ENCODE measurements at places on chromosomes 3 and 15.
A peak's percentile ranks its signal among the peaks of the same experiment; 100 is the strongest.

- DNase-seq = no peak
These were observed 158.2 kb upstream of the ABI3BP start for GRCh38 chr3:101151286-101151913.

- DNase-seq = no peak
These were observed 640.7 kb downstream of the FHIT start for GRCh38 chr3:60610441-60611112.

- no peak for DNase-seq
These were observed 15.7 kb downstream of the RFT1 start for GRCh38 chr3:53114412-53115074.

GRCh38 chr3:147049821-147050220 lies 356.5 kb downstream of the ZIC4 start:
- no peak for DNase-seq

DNA sequence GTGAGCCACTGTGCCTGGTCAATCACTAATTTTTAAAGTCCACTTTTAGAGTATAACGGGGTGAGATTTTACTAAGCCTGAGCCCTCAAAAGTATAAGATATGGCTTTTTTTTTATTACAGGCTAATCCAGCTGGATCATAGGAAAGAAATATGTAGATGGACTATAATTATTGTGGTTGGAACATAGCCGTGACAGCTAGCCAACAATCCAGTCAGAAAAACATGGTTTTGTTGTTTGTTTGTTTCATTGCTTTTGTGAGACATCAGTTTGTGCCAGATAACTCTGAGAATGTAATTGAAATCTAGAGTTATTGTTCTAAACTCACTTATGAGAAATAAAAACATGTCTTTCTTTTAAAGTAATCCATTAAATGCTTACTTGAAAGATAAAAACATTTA lies 37.3 kb upstream of the ATOSA start:
- DNase-seq = no peak

- no peak for DNase-seq
These were observed 2.6 kb downstream of the MORF4L1 start for GRCh38 chr15:78875107-78875914.

DNA sequence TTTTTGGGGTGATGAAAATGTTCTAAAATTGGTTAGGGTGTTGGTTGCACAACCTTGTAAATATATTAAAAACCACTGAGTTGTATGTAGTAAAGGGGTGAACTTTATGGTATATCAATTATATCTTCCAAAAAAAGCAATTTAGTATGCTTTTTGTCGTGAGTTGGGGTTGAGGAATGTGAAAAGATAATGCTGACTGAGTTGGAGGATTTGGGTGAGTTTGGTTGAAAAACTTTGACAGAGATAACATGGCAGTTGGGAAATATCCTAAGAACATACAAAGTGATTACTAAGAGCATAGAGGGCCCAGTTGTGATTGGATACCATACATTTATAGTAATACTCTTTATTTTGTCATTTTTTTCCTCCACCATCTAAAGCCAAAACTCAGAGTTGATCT lies 33.6 kb downstream of the HMG20A start:
- DNase-seq = no peak

- DNase-seq = no peak
These were observed 104.1 kb downstream of the SERPINI1 start for GRCh38 chr3:167839460-167840134.

- DNase-seq = no peak
These were observed 191.7 kb downstream of the ATP8B4 start for GRCh38 chr15:49927189-49927861.

DNA sequence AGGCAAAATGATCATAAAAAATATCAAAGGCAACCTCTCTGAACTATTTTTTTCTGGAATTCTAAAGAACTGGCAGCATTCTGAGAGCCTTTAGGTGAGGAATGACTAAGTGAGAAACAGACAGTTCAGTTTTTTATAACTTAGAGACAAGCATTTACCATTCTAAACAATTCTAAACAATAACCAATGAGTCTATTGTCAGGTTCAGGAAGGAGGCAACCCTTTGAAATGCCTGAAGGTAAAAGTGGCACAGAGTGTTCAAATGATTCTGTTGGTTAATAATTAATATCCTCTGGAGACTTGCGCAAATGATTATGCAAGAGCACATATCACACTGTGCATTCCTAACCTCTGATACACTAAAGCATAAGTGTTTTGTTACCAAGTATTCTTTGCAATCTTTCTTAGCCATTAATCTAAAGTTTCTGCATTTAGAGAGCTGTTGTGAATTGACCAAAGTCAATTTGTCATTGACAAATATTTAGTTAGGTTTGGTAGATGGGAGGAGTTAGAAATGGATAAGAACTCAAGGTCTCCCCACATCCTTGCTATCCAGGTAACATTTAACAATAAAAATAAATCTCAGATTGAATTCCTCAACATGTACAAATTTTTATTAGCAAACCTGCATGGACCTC lies 9.2 kb upstream of the TGFBR2 start:
- no peak for DNase-seq

GRCh38 chr3:179961703-179962078 lies 75.0 kb downstream of the PEX5L start:
- no peak for DNase-seq

- DNase-seq = no peak
These were observed 1085.2 kb upstream of the CADM2 start for GRCh38 chr3:83873550-83873949.

DNA sequence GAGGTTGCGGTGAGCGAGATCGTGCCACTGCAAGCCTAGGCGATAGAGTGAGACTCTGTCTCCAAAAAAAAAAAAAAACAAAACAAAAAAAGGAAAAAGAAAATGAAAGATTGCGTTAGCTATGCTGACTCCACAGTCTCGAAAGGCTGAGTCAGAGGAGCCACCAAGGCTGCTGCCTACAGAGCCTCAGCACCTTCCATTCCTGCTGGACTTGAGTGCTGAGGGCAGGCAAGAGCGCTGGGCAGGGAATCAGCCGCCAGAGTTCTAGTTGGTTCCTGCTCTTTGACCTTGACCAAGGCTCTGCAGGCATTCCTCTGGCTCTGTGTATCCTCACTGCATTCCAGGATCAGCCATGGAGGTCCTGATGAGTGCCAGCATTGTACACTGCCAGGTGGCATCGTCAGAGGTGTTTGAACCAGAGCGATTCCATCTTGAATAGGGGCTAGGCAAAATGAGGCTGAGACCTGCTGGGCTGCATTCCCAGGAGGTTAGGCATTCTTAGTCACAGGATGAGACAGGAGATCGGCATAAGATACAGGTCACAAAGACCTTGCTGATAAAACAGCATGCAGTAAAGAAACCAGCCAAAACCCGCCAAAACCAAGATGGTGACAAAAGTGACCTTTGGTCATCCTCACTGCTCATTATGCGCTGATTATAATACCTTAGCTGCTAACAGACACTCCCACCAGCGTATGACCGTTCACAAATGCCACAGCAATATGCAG lies 5.9 kb downstream of the MESP2 start:
- no peak for DNase-seq

DNA sequence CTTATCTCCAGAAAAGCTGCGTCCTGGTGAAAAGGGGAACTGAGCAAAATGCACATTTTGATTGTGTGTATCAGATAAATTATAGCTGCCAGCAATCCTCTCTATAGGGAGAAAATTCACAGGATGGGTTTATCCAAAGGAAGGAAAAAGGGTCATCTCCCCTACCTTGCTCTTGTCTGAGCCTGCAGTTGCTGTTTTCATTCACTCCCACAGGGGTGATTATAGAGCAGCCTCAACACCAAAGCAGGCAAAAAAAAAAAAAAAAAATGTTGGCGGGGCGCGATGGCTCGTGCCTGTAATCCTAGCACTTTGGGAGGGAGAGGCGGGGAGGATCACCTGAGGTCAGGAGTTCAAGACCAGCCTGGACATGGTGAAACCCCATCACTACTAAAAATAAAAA lies 333.7 kb downstream of the ROBO2 start:
- no peak for DNase-seq

- DNase-seq = peak; percentile 62
These were observed 20.5 kb downstream of the RBPMS2 start for GRCh38 chr15:64754663-64755426.

DNA sequence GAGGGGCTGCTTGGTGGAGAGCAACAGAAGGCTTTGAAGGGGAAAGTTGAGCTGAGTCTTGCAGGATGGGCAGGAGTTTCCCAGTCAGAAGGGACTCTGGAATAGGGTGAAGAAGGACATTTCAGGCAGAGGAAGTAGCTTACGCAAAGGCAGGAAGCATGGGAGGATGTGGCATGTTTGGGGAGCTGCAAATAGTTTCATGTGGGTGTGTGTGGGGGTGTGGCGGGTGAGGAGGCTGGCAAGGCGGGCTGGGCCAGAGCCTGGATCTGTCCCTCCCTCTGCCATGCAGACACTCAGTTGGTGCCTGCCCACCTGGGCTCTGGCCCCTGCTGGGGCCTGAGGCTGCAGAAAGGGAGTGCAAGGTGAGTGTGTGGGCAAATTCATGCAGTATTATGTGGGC lies 10.4 kb downstream of the TEX264 start:
- DNase-seq = no peak

GRCh38 chr15:62083194-62084154 lies 16.7 kb downstream of the C2CD4A start:
- no peak for DNase-seq

GRCh38 chr3:47908744-47909143 lies 105.8 kb downstream of the DHX30 start:
- DNase-seq = no peak

DNA sequence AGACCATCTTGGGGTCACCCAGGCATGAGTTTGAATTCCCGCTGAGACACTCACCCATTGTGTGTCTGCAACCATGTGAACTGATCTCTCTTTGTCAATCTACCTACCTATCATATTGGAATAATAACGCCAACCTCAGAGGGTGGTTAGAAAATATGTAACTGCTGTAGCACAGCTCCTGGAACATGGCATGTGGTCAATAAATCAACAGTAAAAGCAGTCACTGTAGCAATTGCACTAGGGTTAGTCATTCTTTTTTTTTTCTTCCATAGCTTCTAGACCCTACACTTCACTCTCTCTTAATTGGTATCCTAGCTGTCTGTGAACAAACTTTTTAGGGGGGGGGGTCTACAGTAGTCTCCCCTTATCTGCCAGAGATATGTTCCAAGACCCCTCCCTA lies 64.2 kb upstream of the SLCO2A1 start:
- DNase-seq = no peak

DNA sequence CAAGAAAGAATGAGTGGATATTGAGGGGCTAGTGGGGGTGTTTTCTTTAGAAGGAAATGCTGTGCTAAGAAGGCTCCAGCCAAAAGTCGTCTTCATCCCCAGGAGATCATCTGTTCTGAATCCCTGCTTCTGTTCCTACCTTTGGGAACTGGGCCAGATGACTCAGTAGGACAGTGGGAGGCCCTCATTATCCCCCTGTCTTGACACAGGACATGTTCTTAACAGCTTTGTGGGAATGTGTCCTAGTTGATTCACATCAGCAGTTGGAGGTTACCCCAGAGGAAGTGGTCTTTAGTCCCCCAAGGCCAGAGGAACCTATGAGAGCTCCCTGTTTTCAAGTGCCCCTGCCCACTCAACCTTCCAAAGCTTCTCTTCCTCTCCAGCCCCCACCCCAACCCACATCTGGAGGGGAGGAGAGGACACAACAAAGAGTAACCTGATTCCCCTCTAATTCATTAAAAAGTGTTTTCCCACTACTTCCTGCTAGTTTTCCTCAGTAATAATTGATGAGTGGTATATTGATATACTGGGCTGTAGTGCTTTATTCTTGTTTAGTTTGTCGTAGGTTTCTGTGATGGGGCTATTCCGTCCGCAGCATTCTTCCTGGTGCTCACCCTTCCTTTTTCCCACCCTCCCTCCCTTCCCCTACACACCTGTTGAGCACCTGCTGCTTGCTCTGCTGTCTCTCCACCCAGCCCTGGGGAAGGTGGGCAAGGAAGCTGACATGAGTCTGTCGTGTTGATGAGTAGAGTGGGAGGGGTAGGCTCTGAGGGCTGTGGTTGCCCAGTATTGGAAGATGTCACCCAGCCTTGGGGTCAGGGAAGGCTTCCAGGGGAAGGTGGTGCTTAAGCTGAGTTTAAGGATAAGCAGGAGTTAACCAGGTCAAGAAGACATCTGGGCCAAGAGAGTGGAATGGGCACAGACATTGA lies 9.3 kb downstream of the PXYLP1 start:
- no peak for DNase-seq

DNA sequence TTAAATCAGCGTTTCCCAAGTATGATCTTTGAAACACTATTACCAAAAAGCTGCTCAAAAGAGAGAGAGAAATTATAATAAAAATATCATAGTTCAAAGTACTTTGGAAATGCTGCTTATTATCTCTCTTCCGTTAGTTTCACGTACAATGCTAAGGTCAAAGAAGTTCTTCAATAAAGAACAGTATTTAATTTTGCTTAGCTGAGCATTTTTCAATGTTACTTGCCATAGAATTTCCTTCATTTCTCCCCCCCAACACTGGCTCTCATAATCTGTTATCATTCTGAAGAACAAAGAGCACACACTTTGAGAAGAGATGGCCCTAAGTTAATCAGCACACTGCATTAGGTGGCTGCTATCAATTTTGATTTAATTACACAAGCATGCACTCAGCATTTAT lies 840.8 kb upstream of the CFAP20DC start:
- no peak for DNase-seq

DNA sequence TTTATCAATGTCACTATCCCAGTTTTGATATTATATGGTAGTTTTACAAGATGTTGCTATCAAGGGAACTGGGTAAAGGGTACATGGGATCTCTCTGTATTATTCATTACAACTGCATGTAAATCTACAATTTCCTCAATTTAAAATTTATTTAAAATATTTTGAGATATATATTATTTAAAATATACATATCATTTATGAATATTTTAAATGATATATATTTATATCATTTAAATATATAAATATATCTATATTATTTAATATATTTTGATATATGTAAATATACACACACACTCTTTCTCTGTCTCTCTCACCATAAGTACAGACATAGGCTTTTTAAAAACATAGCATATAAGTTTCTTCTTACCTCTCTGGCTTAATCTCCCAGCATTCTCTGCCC lies 104.7 kb downstream of the TP63 start:
- DNase-seq = no peak

- no peak for DNase-seq
These were observed 1035.4 kb downstream of the TUSC7 start for GRCh38 chr3:117744935-117745334.

- no peak for DNase-seq
These were observed 88.0 kb downstream of the TTBK2 start for GRCh38 chr15:42832576-42832975.

- peak; percentile 67 for DNase-seq
These were observed 23.1 kb upstream of the MBNL1 start for GRCh38 chr3:152245498-152246170.

DNA sequence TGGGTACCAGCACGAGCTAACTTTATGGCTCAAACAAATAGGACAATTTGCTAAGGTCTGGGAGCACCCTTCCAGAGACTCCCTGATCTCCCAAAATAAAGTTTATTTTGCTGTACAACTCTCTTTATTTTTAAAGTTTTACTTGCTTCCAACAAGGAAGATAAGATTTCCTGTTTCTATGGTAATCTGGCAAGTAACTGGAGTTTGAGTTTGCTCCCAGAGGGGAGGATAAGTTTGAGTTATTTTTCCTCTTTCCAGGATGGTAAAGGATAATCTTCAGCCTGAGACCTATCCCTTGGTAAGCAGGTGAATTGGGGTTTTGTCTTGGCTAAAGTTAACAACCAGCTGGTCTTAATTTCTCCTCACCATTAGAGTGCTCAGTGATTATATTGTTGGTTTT lies 1019.4 kb upstream of the ALCAM start:
- no peak for DNase-seq

Measured in NAMALWA (cell line).